WERI-Rb-1 (cell line): ENCODE measurements at places on chromosomes 5 and 9.

- DNase-seq: no peak
Measured at GRCh38 chr5:60821488-60822284, 22.4 kb downstream of the ELOVL7 start.

DNA sequence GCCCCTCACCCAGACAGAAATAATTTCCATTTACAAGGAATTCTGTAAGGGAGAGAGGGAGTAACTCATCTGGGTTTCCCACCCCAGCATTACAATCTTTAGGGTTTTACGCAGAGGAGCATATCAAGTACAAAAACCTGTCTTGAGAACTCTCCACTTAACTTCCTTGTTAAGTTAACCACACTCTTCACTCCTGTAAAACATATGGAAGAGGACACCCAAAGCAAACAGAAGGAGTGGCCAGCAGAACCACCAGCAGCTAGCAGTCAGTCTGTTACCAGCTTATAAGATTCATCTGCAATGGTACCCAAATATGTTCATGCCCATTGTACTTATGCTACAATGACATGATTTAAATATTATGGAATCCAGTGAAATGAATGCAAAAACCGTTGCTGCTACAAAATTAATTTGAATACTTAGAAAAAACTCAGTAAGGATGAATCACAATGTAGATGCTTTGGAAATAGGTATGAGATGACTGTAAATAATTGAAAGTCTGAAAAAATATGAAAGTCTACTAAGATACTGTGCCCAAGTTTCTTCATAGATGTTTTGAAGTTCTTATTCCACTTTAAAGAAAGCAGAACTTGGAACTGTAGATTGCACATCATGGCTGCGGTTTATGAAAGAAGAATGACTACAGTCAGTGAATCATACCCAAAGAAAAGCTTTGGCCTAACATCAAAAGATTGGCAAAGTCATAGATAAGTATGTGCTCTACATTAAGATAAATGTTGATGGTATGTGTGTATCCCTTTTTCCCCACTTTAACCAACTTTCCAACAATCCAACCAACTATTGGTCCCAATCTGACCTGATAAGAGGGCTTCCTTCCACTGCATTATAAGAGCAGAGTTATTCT, 233.6 kb downstream of the ACTL7B start:
- DNase-seq: no peak

- DNase-seq: no peak
Measured at GRCh38 chr5:132787076-132787475, 10.0 kb upstream of the SEPTIN8 start.

DNA sequence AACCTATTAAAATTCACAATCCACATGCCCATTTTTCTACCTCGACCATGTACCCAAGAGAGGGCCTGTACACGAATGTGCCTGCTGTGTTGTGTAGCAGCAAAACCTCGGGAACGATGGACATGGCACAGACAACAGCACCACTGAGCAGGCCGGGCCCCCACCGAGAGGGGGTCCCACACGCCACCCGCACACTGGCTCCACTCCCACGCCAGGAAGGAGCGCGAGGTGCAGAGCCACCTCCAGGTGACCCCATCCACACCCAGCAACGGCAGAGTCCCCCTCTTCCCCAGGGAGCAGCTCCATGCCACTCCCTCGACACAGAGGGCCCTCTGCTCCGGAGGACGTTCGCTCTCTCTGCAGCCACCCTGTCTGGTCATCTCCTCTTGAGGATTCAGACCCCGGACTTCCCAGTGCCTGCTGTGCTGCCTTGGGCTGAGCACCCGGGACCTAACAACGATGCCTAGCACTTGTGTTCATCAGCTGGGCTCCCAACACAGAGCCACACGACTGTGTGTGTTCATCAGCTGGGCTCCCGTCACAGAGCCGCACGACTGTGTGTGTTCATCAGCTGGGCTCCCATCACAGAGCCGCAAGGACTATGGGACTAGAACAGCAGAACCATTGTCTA, 25.3 kb upstream of the ADAMTS2 start:
- DNase-seq: no peak

GRCh38 chr9:13832446-13832845, 481.5 kb downstream of the NFIB start:
- DNase-seq: no peak

DNA sequence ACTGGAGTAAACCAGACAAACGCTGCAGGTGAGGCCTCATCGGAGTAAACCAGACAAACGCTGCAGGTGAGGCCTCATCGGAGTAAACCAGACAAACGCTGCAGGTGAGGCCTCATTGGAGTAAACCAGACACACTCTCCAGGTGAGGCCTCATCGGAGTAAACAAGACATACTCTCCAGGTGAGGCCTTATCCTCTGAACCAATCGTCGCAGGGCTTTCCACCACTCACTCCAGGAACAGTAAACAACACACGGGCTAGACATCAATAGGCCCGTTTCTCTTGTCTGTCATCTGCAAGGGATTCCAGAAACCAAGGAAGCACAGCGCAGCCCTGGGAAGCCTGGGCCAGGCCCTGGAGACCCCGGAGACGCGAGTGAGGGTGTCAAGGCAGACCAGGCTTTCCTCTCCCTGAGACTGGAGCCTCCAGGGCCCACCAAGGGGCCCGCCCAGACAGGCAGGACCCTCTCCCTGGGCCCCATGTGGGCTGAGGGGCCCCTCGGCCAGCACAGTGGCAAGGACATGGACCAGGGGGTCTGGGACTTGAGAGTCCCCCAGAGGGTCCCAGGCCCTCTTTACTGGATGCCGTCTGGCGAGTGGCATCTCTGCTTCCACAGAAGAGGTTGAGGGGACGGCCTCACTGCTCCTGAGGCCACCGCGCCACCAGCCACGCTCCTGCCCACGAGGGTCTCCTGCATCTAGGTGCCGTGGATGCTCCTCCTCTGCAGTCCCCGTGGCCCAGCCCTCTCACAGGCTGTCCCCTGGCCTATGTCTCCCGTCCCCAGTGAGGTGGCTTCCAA, 26.4 kb upstream of the NSMF start:
- no peak for DNase-seq

DNA sequence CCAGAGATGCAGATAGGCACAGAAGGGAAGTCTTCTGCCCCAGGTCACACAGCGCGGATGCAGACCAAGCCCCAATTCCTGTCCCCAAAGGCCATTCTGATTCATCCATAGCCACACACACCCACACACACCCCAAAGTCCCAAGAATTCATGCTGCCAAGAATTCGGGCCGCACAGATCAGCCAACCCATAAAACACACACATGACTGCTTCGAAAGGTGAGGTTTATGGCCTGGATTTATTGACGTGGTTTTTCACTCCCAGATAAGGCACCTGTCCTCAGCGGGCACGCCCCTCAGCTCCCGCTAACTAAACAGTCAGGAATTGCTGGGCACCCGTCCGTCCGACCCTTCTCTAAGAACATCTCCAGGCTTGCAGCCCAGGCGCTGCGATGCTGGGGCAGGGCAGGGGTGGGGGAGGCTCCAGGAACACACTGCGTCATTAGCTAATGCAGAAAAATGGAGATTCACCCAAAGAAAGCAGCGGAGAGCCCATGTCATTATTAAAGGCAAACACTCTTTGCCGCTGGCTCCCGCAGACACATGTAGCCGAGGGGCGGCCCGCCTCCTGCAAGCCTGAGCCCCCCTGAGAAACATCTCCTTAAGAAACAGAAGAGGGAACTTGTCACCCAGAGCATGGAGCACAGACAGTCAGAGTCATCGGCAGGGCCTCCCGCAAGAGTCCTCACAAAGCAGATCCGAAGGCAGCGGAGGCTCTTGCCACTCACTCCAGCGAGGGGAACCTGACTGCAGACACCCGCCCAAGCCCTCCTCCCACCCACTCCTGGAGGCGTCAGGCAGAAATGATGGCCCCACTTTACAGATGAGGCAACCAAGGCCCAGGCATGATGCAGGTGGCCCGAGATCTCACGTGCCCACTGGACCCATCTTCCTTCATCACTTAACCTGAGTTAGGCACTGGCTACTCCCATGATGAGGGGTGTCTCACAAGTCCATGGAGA, 19.9 kb downstream of the VAV2 start:
- no peak for DNase-seq

DNA sequence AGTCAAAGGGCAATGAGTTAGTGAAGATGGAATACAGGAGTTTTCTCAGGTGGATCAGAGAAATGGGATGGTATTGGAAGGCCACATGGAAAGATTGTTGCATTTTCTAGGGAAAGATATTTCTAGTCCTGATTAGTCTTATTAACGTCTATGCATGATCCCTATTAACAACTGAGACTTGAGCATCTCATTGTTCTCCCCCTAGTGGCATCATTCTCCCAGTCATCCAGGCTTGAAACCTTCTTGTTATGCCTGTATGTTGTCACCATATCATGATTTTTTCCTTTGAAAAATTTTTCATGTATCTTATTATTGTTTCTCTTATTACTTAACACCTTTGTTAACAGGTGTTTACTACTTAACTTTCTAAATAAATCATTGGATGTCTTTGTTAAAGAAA, 34.4 kb downstream of the KIF2A start:
- no peak for DNase-seq

- no peak for DNase-seq
Measured at GRCh38 chr9:131402073-131402472, 8.2 kb downstream of the PRRC2B start.

DNA sequence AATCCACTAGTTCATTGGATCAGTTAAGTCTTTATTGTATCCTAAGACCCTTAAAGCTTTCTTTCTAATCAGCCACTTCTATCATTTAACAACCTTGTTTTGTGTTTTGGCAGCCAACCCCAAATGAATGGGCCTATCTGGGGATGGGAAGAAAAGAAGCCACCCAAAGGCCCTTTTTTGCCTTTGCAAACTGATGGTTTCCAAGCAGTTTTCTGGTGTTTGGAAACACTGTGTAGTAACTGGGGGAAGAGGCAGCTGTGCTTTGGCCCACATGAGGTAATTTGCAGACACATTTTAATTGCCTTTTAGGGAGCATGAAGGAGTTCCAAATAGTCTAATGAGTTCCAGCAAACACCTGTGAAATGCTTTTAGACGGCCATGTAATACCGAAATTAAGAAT, 1751.3 kb upstream of the WWC1 start:
- DNase-seq: no peak

- no peak for DNase-seq
Measured at GRCh38 chr9:37836386-37836785, 35.8 kb downstream of the DCAF10 start.

DNA sequence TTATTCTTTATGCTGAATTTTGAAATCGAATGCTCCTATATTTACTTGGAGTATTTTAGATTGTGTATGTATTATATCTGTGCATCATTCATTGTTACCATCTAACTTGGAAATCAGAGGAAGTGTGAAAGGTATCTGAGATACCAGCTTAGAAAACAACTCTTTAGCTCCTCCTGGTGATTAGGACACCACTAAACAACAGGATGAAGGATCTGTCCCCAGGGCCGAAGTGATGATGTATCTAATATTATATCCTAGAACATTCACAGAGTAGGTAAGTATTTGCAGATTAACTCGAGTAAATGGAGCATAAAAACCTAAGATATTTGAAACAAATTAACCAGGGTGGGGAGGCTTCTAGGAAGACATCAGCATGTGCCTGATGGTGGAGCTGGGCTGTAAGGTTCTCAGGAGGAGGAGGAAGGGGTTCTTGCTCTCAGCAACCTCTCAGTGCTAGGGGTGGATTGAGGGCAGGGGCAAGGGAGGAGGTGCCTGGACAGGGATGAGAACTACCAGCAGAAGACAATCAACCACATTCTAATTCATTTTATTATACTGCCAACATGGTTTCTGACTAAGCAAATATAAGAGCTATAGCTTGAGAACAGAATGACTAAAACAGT, 2.6 kb upstream of the NFIL3 start:
- DNase-seq: no peak

GRCh38 chr5:136028090-136028489, 698 bp upstream of the TGFBI start:
- DNase-seq: no peak

GRCh38 chr5:173324115-173325001, 3.9 kb downstream of the STC2 start:
- no peak for DNase-seq

- DNase-seq: no peak
Measured at GRCh38 chr9:70259512-70259802, 679 bp downstream of the SMC5 start.

DNA sequence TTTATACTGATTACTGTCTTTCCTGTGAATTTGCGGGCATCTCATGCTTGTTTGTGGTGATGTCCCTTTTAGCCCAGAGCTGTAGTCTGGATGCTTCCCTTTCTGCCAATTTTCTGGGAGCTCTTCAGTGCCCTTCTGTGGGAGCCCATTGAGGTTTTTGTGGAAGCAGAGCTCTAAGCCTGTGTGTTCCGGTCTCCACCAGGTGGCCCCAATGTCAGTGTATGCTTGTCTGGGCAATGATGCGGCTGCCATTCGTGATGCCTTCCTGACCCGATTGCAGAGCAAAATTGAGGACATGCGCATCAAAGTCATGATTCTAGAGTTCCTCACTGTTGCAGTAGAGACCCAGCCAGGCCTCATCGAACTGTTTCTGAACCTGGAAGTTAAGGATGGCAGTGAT, 35.1 kb downstream of the SH3GLB2 start:
- peak; percentile 41 for DNase-seq

- DNase-seq: no peak
Measured at GRCh38 chr9:91664663-91665062, 241.0 kb upstream of the NFIL3 start.

DNA sequence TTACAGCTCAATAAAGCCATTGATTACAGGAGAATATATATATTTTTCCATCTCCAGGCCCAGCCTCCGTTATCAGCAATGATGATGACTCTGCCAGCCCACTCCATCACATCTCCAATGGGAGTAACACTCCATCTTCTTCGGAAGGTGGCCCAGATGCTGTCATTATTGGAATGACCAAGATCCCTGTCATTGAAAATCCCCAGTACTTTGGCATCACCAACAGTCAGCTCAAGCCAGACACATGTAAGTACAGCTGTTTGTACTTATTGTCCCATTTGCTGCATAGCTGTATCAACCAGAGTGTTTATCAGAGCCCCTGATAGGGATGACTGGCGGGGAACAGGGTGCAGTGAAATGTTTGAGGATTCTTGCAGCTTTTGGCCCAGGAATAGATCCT, 197.7 kb downstream of the NTRK2 start:
- DNase-seq: no peak
